ENCODE measurements at places on chromosomes 2 and 18. TPM values are rescaled to one million over a fixed set of nuclear protein-coding genes. Genes with fewer than 3 reads are reported as not detected.

The SP140 gene
- not detected for polyA plus RNA-seq

The CXCR1 gene
- polyA plus RNA-seq: 0.09 TPM

The ZAP70 gene
- polyA plus RNA-seq: 4.1 TPM

The LONRF2 gene
- polyA plus RNA-seq: 1.5 TPM

The DYSF gene
- polyA plus RNA-seq: 20.7 TPM

The CROCC2 gene
- 0.01 TPM for polyA plus RNA-seq

Measured in adipose tissue (tissue), 3 donors.